ENCODE measurements at places on chromosomes 7 and 10. TPM values are rescaled to one million over a fixed set of nuclear protein-coding genes. Genes with fewer than 3 reads are reported as not detected.

SFXN2 gene
- polyA plus RNA-seq, result 7.2 TPM

PTTG1IP2 gene
- polyA plus RNA-seq, result not detected

SFTPA1 gene
- polyA plus RNA-seq, result not detected

ADGRA1 gene
- 0.23 TPM for polyA plus RNA-seq

PEX1 gene
- 17.3 TPM for polyA plus RNA-seq

STOX1 gene
- 1.7 TPM for polyA plus RNA-seq

SPDYE5 gene
- polyA plus RNA-seq, result 1.8 TPM

Measured in GM23338 (cell line).